ENCODE measurements at places on chromosomes 4 and X.

DNA sequence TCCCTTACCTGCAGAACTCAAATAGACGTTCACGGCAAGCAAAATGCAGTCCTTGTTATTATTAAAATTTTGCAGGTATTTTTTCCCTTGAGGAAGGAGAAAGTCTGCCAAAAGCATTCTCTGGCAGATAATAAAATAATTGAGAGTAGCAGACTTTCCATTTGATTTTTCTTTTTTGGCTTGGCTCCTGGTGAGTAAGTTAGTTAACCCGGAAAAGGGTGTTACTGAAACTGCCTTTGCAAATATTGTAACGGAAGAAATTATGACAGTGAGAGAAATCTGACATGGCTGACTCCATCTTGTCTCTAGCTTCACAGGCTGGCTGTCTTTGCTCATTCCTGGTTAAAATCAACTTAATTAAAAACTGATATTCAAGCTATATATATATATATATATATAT lies 100.5 kb downstream of the GPR143 start:
- DNase-seq: no peak

DNA sequence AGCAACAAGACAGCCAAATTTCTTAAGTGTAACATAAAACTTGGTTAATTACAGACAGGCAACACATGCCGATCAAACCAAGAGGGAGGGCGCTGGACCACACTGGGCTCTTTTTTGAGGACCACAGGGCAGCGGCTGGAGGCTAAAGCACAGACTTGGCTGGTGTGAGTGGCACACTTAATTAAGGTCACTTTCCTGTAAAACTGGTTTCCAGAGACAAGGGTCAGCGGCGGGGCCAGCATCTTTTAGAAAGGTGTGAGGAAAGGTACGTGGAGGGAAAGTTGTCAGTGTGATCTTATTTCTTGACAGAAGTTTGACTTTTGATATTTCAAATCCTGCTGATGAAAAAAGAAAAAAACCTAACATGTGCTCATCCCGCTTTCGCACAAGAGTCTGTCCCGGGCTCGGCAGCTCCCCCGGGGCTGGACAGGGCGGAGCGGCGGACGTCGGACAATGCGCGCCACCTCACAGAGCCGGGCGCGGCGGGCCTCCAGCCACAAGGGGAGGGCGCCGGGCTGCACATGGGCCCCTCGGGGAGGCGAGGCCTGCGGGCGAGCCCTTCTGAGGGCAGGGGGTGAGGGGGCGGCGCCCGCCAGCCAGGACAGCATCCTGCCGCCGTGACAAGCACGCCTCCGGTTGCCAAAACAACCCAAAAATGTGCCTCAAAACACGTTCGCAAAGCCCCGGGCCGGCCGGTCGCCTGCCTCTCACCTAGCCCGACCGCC lies 660 bp upstream of the HSPA4L start:
- peak; percentile 60 for DNase-seq

GRCh38 chr4:79197275-79198009 lies 128.4 kb downstream of the NAA11 start:
- DNase-seq: no peak

DNA sequence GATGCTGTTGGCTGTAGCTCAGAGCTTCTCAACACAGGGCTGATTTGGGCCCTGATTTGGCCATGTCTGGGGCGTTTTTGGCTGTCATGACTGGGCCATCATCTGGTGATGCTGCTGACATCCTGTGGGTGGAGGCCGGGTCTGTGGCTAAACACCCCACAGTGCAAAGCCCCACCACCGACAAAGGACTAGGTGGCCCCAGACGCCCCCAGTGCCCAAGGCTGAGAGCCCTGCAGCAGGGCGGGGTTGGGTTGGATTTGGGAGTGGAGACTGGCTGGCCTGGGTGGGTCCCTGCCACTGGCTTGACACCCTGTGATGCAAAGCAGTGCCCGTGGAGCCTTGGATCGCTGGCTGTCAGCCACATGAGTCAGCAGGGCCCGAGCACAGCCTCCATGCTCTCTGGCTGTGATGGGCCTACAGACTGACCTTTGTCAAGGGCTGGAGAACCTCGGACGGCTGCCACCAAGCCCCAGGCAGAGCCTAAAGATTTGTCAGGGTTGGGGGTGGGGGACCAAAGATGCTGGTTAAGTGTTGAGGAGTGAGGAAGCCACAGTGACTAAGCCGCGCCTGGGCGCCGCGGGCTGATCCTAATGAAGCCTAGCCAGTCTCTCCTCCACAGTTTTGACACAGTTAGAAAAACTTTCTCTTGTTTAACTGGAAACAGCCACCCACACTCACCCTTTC lies 28.3 kb downstream of the CYTL1 start:
- no peak for DNase-seq

GRCh38 chrX:16970977-16971376 lies 24.5 kb downstream of the REPS2 start:
- no peak for DNase-seq

GRCh38 chrX:139126493-139126892 lies 404.0 kb upstream of the F9 start:
- no peak for DNase-seq

GRCh38 chr4:41104155-41104554 lies 110.2 kb downstream of the APBB2 start:
- no peak for DNase-seq

- DNase-seq: no peak
Measured at GRCh38 chr4:44351069-44351468, 97.5 kb downstream of the KCTD8 start.

- no peak for DNase-seq
Measured at GRCh38 chr4:182235021-182235795, 8.0 kb upstream of the TENM3 start.

GRCh38 chr4:181517491-181517890 lies 725.7 kb upstream of the TENM3 start:
- no peak for DNase-seq

GRCh38 chrX:109840585-109840984 lies 107.5 kb upstream of the ACSL4 start:
- no peak for DNase-seq

DNA sequence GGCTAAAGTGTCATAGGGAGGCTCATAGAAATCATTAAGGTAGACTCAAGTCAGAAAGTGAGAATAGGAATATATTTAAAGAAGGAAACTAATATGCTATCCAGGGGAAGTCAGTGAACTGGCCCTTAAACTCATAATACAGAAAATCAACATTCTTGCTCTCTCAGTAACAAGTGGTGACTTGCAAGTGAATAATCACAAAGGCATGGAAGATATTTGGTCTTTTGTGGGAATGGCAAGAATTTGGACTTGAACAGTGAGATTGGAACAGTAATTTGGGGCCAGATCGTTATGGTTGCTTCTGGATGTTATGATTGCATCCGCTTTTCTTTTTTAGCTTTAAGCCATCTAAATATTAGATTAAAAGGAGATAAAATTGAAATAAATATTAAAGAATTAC lies 103.8 kb downstream of the TBC1D19 start:
- no peak for DNase-seq

- DNase-seq: no peak
Measured at GRCh38 chr4:20086799-20087521, 164.7 kb upstream of the SLIT2 start.

DNA sequence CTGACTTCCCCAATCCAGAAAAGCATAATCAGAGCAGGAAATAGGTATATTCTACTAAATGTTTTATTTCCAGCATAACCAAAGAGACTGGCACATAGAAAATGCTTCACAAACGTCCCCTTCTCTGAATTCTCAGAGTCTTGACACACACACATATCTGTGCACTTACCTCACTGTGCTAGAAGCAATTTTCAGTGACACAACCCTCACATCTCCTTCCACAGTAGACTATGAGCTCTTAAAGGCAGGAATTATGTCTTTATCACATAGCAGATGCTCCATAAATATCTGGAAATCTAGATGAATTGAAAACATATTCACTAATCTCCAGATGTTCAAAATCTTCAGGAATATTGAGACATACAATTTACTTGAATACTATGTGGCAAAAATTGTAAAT lies 5.9 kb downstream of the SOWAHB start:
- no peak for DNase-seq

GRCh38 chr4:75251547-75251946 lies 262.7 kb downstream of the RCHY1 start:
- no peak for DNase-seq

GRCh38 chrX:50691820-50692219 lies 122.2 kb downstream of the SHROOM4 start:
- DNase-seq: no peak

DNA sequence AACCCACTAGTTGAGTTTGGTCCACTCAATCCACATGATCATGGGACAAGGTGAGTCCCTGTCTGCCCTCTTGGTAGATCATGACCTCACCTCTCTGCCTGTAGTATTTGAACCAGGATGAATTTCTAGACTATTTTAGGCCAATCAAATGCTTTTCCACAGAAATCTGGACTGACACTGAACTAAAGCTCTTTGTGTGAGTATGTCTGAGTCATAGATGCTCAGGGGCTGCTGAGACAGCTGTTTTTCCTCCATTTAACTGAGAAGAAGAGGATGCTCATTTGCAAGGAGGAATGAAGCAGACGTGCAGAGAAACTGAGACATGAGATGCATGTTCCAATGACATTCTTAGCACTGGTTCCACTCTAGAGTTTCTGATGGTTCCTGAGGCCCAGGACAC lies 77.3 kb upstream of the TMEM47 start:
- DNase-seq: no peak

- DNase-seq: no peak
Measured at GRCh38 chr4:22196551-22196950, 248.0 kb upstream of the KCNIP4 start.

DNA sequence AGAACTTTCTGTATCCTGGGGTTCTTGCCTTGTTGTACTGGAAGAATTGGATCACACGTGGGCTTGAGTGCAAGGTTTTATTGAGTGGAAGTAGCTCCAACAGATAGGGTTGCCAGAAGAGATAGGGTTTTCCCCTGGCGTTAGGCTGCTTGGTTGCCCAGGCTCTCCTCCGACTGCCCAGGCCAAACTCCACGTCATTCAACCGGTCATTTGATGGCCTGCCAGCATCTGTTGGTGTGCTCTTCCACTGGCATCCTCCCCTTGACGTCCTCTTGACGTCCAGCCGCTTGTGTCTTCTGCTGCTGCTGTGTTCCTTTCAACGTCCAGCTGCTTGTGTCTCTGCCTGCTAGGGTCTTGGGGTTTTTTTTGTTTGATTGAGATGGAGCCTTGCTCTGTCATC lies 340.3 kb upstream of the ZCCHC13 start:
- no peak for DNase-seq

- no peak for DNase-seq
Measured at GRCh38 chrX:112774651-112775293, 65.9 kb downstream of the AMOT start.

DNA sequence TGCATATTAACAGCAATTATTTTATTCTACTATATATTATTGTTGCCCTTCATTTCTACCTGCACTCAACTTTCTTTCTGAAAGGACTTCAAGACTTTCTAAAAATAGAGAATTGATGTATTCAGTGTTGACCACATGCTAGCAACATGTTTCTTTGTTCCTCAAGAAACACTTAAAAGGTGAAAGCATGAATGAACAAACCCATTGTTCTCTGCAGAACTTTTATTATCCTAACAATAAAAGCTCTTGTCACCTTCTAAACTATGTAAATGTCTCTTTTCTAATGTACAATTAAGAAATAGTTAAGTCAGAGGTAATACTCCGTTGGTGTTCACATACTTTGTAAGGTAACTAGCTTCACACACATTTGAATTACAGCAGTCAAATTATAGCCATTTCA lies 638.7 kb downstream of the FSTL5 start:
- DNase-seq: no peak

DNA sequence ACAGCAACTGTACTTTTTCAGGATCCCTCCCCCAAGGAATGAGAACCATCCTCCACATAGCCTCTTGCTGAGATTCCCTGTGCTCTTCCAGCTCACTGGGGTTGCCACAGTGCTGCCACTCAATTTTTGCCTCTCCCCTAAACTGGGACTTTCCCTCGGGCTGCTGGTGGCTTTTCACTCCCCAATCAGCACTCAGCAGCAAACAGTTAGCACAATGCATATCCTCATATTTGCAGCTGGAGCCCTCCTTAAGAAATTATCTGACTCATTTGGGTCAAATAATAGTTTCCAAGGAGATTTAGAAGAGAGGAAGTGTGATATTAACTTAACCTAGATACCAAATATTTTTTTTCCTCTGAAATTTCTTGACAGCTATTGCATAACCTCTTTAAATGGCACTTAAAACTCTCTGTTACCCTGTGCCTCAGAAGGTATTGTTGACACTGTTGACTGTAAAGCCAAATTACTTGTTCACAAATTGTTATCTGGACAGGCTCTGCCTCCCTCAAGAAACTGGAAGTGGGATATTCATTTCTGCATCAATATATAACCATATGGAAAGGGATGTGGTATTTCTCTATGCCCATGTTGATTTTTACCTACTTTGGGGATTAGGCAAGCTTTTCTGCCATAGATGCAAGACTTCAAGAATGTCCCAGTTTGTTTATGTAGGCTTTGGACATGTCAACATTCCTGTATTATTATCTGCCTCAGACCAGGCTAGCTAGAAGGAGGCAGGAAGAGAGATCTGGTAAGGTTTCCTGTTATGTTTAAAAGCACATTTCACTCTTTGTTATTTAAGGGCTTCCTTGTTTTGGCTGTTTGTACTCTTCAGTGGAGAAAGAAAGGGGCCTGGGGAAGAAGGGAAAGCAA lies 58.0 kb downstream of the SEPTIN11 start:
- no peak for DNase-seq

GRCh38 chrX:20412871-20413486 lies 146.3 kb upstream of the RPS6KA3 start:
- no peak for DNase-seq

Data from posterior cingulate gyrus (tissue), 11 donors.